MCF 10A (cell line): ENCODE measurements at places on chromosomes 16 and 17.

DNA sequence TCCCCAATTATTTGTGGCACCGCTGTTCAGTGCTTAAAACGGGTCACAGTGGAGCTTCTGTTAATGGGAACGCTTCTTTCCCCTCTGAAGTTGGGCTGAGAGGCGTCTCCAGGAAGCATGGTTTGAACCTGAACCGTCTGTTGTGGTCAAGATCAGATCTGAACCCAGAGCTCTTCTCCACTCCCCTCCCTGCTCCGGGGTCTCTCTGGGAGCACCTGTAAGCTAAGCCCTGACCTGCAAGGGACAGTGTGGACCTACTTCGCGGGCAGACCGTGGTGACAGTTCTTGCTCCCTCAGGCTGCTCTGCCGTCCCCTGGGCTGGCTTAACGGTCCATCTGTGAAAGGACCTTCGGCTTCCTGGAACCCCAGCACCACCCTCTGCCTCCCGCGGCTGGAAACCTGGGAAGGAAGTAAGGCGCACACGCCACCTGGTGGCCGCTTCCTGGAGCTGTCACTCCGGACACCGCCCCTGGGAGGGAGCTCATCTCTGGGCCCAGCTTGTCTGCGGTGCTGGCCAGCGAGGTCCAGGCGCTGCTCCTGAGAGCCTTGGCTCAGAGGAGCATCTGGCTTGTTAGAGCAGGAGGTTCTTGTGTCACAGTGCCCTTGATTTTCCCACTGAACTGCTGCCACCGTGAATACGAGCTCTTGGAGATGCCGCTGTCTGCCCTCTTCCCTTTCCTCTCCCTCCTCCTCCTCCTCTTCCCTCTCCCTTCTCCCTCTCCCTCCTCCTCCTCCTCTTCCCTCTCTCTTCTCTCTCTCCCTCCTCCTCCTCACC lies 518.5 kb upstream of the EEF2KMT start:
- no peak for DNase-seq

DNA sequence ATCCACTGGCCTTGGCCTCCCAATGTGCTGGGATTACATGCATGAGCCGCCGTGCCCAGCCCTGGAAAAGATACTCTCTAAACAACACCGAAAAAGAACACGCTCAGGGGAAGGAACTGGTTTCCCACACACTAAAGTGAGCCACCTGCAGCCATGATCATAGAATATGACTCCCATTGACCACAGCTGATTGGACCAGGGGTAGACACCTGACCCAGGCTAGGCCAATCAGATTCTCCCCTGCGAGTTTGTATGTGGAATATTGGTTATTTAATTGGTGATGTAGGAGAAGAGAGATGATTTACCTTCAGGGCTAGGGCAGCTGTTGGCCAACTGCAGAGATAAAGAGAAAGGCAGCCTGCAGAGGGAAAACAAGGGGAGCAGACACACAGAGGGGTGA lies 9.0 kb upstream of the GGA2 start:
- no peak for DNase-seq

- no peak for DNase-seq
These were observed 38.1 kb upstream of the CCL1 start for GRCh38 chr17:34401165-34401564.

DNA sequence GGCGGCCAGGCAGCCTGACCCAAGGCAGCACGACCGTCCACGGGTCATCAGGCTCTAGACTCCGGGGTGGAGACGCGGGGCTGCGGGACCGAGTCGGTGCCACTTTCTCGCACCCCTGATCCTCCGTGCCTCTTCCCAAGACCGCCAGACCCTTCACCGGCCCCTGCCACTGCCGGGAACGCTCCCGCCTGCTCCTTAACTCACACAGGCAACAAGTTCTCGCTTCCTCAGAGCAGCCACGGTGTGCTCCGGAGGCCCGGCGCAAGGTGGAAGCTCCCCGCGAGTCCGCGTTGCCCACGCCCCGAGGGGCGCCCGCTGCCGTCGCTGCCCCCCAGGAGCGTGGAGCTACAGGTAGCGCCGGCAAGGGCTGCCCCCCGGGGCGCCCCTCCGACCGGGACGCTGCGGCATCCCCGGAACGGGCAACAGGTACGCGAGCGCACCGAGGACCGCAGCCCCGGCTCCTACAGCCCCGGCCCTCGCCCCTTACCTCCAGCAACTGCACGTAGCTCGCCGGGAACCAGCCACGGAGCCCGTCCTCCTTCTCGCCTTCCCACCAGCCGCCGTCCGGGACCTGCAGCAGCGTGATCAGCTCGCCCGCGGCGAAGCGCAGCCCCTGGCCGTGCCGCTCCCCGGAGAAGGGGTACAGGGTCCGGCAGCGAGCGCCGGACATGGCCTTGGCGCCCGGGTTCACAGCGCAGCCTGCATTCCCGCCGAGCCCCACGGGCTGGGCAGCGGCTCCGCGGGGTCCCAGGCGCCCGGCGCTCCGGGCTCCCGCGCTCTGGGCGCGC lies 491 bp downstream of the GAS7 start:
- DNase-seq, result no peak

DNA sequence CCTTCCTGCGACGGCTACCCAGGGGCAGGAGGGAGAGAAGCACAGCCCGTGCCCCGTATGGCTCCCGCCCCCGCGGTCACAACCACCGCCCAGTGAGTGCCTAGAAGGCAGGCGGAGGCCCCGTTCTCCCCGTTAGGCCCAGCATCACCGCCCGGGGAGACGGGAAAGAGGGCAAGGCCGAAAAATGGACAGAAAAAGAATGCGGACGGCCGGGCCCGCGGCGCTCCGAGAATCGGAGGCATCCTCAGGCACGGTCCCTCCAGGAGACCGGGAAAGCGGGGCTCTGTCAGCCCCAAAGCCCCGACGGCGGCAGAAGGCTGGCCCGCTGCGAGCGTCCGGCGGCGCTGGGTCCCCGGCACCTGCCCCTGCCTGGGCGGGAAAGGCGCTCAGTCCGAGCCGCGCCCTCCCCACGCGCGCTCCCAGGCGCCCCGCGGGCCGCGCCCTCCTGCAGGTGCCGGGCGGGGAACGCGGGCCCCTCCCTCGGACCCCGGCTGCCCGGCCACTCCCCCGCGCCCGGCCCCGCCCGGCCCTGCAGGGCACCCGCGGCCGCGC lies 407 bp downstream of the MCRIP1 start:
- peak; percentile 28 for DNase-seq

DNA sequence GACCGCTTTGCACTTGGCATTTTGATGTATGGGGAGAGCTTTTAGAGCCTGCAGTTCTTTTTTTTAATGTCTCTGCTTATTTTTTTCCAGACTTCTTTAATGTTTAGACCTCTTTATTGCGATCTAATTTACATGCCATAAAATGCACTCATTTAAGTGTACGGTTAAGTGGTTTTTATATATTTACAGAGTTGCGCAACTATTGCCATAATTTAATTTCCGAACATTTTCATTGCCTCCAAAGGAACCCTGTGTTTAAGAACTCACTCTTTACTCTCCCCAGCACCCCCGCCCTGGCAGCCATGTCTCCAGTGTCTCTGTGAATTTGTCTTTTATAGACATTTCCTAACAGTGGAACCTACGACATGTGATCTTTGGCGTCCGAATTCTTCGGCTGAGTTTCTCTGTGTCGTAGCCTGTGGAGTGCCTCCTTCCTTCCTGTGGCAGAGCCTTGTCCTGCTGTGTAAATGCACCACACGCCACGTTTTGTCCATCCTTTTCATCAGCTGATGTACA lies 24.0 kb downstream of the ZNF750 start:
- no peak for DNase-seq

DNA sequence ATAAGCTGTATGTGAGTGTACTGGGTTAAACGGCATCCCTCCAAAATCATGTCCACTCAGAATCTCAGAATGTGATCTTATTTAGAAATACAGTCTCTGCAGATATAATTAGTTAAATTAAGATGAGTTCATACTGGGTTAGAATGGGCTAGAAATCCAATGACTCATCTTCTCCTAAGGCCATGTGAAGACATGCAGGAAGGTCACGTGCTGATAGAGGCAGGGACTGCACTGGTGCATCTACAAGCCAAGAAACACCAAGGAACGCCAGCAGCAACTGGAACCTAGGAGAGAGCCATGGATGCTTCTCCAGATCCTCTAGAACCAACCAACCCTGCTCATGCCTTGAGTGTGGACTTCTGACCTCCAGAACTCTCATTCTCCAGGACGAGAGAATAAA lies 241.0 kb downstream of the XYLT1 start:
- peak; percentile 27 for DNase-seq

DNA sequence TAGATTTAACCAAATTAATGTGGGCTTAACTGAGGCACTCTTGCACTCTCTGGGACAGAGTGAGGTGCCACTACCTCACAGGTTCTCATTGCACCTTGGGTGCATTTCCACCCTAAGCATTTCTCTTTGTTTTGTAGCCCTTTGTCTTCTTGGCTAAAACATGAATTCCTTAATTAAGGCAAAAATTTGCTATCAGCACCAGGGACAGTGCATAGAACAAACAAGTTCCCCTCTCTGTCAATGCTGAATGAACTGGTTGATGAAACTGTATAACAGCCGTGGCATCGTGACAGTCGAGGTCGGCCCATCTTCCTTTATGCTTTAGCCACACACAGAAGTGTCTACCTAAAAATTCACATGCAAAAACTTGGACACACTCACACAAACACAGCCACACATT lies 74.8 kb downstream of the HS3ST2 start:
- no peak for DNase-seq

GRCh38 chr16:57226701-57227621 lies 18.1 kb upstream of the ARL2BP start:
- no peak for DNase-seq

GRCh38 chr16:47872225-47872624 lies 283.6 kb downstream of the ABCC12 start:
- DNase-seq, result peak; percentile 1

DNA sequence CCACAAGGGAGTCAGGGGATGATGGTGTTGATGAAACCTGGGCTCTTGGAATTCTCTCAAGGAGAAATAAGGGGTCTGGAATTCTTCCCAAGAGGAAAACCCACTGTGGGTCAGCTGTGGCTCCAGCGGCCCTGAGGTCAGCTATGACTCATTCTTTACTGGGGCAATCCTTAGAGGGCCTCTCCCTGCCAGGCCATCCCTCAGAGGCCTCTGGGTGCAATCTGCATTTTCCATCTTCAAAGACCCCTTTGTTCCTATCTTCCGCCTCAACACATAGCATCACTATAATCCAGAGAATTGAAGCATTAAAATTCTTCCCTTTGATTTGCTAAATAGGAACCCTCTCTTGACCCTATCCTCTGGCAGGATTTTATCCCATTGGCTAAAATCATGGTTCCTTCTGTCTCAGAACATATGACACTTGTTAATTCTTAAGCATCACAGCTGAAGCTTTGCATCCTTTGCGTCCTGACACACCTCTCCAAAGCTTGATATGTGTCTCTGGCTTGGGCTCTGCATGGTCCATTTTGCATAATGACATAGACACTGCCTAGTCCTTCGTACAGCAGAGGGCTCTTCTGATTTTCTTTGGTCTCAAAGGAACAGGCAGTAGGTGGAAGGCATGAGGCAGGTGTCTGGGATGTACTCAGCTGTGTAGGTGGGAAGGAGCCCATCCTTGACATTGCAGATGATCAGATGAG lies 4.4 kb upstream of the KRT37 start:
- no peak for DNase-seq

DNA sequence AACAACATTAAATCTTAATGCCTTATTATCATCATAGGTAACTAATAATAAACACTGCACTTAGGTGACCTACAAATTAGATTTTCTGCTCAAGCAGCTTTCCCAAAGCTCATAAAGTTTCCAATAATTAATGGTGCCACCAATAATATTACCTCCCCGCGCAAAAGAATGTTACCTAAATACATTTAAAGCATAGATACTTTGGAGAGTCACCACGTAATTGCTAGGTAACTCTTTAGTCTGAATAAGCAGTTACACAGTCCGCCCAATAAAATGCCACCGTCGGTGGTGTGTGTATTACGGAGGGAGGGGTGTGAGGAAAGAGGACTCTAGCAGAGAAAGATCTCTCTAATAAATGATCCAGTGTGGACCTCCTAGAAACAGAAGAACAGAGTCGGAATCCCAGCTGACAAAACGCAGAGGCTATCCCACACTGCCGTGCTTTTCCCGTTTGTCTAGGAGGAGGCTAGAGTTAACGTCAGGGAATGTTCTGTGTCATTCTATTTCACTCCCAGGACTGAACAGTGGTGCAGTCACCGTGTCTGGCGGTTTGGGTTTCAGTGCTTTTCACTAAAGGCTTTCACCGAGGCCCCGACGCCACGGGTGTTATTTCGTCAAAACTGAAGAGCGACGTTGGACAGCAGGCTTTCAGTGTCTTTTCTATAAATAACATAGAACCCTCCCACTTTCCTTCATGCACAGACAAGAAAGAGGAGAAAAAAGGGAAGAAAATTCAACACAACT lies 630 bp downstream of the RNFT1 start:
- DNase-seq, result peak; percentile 45

- no peak for DNase-seq
These were observed 98.4 kb downstream of the XYLT1 start for GRCh38 chr16:17372386-17372785.

- DNase-seq, result no peak
These were observed 156.7 kb downstream of the AXIN2 start for GRCh38 chr17:65404761-65405160.
